ENCODE measurements at places on chromosomes 6 and 20.

- no peak for DNase-seq
Measured at GRCh38 chr6:104995989-104996617, 39.2 kb downstream of the LIN28B start.

DNA sequence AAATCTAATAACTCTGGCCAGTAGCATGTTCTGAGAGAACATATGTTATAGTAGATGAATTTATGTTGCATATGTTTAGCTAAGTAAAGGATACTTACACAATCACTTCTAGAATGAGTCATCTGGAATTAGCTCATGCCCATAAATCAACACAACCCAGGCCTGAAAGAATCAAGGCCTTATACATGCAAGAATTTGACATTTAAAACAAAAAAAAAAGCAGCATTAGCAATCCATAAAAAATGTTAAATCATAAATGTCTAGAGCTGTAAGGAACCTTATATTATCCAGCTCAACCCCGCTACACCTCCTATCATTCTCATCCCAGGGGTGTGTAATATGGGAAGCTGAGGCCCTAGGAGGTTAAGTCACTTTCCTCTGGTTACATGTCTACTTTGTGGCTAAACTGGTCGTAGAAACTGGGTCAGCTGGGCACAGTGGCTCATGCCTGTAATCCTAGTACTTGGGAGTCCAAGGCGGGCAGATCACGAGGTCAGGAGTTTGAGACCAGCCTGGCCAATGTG is 105.2 kb upstream of the CARMIL1 start:
- DNase-seq = no peak

- DNase-seq = no peak
Measured at GRCh38 chr6:160305926-160306713, 42.1 kb upstream of the SLC22A3 start.

GRCh38 chr20:3238616-3239025 is 369 bp downstream of the SLC4A11 start:
- DNase-seq = no peak

GRCh38 chr6:107786709-107787588 is 37.2 kb downstream of the SCML4 start:
- no peak for DNase-seq

GRCh38 chr6:132218059-132218696 is 183.1 kb downstream of the MOXD1 start:
- peak; percentile 3 for DNase-seq

GRCh38 chr20:3869839-3870634 is 19.1 kb upstream of the PANK2 start:
- DNase-seq = no peak

DNA sequence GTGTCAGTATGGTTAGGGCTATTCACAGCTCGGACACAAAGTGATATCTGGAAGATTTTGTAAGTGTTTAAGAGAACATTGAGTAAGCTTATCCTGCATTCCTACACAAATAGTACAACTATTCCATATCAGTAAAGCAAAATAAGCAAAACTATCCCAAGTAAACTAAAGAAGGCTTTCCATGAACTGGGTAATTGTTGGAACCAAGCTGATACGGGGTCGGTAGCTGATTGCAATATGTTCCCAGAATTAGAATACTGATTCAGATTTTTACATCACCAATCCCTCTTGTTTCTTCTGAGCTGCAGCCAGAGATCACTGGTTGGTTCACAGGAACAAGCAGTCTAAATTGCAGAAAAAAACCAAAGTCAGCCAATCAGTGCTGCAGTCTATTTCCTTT is 54.1 kb downstream of the CDS2 start:
- no peak for DNase-seq

DNA sequence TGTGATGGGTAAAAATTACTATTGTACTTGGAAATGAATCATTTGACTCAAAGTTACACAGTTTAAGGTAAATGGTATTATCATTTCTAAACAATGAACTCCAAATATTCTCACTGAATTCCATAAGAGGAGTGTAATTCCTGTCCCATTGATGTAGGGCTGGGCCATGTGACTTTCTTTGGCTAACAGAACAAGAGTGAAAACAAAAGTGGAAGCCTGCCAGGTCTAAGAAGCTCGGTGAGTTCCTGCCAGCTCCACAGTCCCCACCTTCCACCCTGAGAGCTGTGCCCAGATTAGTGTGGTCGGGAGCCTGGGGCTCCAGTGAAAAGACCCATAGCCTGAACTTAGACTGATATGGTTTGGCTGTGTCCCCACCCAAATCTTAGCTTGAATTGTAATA is 24.6 kb downstream of the TBXT start:
- DNase-seq = no peak

GRCh38 chr20:57756921-57757320 is 47.1 kb upstream of the PMEPA1 start:
- no peak for DNase-seq

- no peak for DNase-seq
Measured at GRCh38 chr20:20799716-20800312, 87.4 kb upstream of the RALGAPA2 start.

Measured in NCI-H446 treated with DMSO at 0.1 percent for 48 hours (cell line).